Kidney epithelial cell (primary cell): ENCODE measurements at places on chromosomes 1 and 21.

DNA sequence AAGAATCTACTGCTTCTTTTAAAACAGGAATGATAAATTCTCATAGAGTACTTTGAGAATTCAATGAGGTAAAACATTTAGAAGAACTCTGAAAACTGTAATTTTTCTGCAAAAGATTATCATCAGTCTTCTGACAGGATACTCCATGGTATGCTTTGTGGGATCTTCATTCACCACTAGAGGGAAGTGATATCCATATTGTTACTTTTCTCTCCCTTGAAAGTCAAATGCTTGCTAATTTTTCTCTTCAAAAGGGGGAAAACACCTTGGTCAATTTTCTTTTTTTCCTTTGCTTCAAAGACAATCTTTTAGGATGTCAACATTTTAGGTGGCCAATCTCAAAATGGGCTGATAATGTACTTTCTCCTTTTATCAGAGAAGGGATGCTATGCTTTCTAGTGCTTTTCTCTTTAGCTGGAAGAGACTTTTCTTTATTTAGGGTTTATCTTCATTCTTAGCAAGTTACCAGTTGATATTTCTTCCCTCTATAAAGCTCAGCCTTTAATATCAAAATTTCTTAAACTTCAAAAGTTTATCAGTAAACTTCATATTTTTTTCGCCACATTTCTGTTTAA lies 95.5 kb downstream of the NEGR1 start:
- DNase-seq, result no peak

- DNase-seq, result no peak
Observed at GRCh38 chr1:198253668-198254067, 96.9 kb downstream of the NEK7 start.

- no peak for DNase-seq
Observed at GRCh38 chr1:239382666-239383065, 3.7 kb upstream of the CHRM3 start.

DNA sequence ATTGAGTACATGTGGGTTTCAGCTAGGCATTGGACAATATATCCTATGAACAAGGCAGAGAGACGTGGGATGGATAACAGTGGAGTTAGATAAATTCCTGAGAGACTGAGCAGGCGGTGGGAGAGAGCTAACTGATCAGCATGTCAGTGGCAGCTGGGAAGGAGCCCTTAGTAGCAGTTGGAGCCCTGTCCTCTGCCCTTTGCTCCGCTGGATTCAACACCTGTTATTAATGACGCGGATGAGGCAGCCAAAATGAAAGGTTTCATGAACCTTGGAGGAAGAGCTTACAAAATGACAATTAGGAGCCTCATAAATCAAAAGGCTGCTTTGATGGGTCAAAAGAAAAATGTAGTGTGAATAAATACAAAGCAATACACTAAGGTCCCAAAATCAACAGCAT lies 16.1 kb downstream of the UBIAD1 start:
- DNase-seq, result no peak

DNA sequence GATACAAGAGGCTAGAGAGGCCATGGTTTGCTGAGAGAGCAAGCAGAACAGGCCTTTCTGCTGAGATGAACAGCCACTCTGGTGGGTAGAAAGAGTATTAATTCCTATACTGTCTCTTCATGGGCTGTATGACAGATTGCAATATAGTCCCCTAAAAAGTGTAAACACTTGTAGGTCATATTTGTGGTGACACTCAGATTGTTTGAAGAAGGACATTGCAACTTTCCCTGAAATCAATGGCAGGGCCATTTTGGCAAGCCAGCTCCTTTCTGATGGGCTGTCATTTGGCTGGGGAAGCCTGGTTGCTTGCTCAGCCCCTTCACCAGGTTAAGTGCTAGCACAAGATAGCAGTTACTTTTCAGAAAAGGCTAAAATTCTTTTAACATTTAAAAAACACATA lies 27.5 kb downstream of the RAB4A start:
- DNase-seq, result no peak
